ENCODE measurements at places on chromosomes 1 and 21.

DNA sequence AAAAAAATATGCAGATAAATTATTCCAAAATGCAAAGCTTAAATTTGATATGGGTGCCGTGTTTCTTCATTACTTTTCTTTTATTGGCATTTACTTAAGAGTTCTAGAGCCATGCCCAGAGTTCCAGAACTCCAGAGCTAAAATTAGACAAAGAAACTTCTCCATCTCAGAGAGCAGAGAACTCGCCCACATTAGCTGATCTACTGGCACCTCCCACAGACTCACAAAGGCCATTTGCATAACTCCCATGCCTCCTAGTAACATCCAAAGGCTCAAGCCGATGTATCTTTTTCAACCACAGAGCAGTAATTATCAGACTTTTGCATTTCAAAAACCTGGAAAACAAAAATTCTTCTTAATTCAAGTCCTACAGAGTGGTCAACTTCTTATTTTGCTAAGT, 323.8 kb upstream of the ST6GALNAC5 start:
- peaks cover 9% of the 10 kb centered on the region for H3K4me1 ChIP-seq
- no peak for DNase-seq
- H3K27me3 ChIP-seq, result no peaks in the 10 kb centered on the region
- no peak overlapping the region for H3K4me3 ChIP-seq
- H3K27ac ChIP-seq, result no peak overlapping the region

GRCh38 chr1:73162564-73162963, 880.2 kb upstream of the NEGR1 start:
- H3K27me3 ChIP-seq, result no peaks in the 10 kb centered on the region
- no peaks in the 10 kb centered on the region for H3K4me1 ChIP-seq
- no peak for DNase-seq
- no peak overlapping the region for H3K4me3 ChIP-seq
- no peak overlapping the region for H3K27ac ChIP-seq

DNA sequence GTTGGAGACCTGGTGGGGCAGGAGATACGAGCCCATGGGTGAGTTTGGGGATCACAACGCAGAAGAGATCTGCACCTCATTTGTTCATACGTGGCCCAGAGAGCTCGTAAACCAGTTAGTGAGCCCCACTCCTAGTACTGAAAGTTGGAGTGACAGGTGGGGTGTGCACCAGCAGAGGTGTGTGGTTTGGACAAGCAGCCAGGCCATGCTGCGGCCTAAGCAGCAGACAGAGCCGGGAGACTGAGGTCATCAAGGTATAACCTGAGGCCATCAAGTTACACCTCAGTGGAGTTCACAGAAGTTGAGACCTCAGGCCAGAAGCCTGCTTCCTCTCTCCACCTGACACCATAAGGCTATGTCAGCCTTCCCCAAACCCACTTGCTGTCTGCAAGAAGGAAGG, 27.6 kb downstream of the KCNJ6 start:
- no peaks in the 10 kb centered on the region for H3K27me3 ChIP-seq
- H3K4me1 ChIP-seq, result no peaks in the 10 kb centered on the region
- H3K36me3 ChIP-seq, result no peaks in the 10 kb centered on the region
- no peak overlapping the region for H3K27ac ChIP-seq
- no peak overlapping the region for H3K4me3 ChIP-seq
- no peak for DNase-seq

DNA sequence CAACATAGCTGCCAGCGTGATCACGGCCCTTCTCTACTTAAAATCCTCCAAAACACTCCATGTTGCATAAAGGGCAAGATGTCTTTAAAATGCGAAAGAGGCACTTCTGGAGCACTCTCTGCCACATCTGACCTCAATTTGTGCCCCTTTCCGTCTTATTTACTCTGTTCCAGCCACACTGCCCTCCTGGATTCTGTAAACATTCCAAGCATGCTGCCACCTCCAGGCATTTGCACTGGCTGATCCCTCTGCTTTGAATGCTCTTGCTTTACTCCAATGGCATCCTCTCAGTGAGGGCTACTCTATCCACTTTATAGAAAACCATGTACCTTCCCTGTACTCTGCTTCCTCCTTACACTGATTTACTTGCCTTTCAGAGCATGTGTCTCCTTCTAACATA, 5.3 kb upstream of the RGS7 start:
- H3K27ac ChIP-seq, result no peak overlapping the region
- peaks cover 6% of the 10 kb centered on the region for H3K27me3 ChIP-seq
- no peaks in the 10 kb centered on the region for H3K36me3 ChIP-seq
- H3K4me3 ChIP-seq, result no peak overlapping the region
- DNase-seq, result no peak

DNA sequence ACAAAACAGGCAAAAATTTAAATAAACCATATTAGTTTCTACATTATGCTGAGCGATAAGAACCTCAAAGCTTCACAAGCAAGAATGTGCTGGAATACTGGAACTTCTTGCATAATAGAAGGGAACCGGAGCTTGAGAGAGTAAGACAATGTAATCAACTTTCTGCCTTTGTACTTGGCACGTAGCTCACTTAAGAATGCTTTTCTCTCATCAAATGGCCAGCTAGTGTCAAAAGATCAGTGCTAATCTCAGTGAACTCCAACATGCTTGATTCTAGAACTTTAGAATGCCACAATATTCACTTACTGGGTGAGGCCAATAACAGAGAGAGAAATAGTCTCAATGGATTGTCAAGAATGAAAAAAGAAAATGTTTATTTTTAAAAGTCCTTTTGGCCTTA, 486.1 kb upstream of the LRRC7 start:
- no peaks in the 10 kb centered on the region for H3K27me3 ChIP-seq
- H3K27ac ChIP-seq, result no peak overlapping the region
- no peak for DNase-seq
- no peaks in the 10 kb centered on the region for H3K36me3 ChIP-seq
- H3K4me1 ChIP-seq, result no peaks in the 10 kb centered on the region
- no peak overlapping the region for H3K4me3 ChIP-seq

DNA sequence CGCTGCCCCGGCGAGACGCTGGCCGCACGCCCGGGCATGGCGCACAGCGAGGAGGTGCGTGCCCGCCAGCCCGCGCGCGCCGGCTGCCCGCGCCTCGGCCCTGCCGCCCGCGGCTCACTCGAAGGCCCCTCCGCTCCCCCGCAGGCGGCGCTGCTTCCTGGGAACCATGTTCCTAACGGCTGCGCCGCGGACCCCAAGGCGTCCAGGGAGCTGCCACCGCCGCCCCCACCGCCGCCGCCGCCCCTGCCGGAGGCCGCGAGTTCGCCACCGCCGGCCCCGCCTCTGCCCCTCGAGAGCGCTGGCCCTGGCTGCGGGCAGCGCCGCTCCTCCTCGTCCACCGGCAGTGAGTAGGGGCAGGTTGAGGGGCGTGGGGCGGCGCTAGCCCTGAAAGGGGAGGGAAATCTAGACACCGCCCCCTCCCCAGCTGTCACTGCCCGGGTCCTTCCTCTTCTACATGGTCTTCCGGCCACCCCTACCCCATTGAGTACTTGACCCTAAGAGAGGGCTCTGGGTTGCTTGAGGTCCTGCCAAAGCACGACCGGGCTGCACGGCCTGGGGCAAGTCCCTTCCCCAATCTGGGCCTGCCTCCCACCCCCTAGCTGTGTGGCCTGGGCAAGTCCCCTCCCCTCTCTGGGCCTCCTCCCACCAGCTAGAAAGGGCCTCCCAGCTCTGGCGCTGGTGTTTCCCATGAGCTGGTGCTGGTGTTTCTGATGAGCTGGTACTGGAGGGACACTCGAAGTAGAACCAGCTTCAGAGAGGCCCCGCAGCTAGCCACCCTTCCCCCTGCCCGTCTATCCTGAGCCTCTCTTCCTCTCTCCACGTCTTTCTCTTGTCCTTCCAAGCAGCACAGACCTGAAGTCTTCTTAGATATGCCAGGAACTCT, 17.0 kb downstream of the TNFRSF25 start:
- H3K4me3 ChIP-seq, result no peak overlapping the region
- DNase-seq, result peak; percentile 81
- peak overlapping the region; percentile 65 for H3K27ac ChIP-seq
- no peaks in the 10 kb centered on the region for H3K4me1 ChIP-seq
- peaks cover 42% of the 10 kb centered on the region for H3K36me3 ChIP-seq
- H3K27me3 ChIP-seq, result no peaks in the 10 kb centered on the region
